ENCODE measurements at places on chromosomes 7 and 10. TPM values are rescaled to one million over a fixed set of nuclear protein-coding genes. Genes with fewer than 3 reads are reported as not detected.

EGR2 gene
- 29.1 TPM for total RNA-seq

PDZD7 gene
- total RNA-seq: 2.2 TPM

ACTL6B gene
- not detected for total RNA-seq

ECHDC3 gene
- total RNA-seq: 60.6 TPM

SFTPD gene
- total RNA-seq: not detected

GRCh38 chr7:132368246-132368900, 207.9 kb downstream of the PLXNA4 start:
- DNase-seq: no peak

DNA sequence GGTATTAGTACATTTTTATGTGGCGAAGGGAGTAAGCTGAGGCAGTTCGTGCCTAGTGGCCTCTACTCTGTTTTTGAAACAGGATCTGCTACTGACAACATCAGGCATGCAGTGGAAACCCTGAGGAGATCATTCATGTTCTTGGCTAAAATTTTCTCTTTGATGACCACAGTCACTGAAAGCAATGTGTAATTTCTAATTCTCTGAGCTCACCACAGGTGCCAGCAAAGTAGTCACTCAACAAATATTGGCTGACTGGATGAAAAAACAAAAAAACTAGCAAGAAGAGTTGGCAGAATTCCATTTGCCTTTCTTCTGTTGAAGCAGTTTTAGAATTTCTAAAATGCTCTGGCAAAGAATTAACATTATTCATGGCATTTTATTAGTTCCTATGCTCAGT, 176.5 kb upstream of the KCTD7 start:
- DNase-seq: no peak

DNA sequence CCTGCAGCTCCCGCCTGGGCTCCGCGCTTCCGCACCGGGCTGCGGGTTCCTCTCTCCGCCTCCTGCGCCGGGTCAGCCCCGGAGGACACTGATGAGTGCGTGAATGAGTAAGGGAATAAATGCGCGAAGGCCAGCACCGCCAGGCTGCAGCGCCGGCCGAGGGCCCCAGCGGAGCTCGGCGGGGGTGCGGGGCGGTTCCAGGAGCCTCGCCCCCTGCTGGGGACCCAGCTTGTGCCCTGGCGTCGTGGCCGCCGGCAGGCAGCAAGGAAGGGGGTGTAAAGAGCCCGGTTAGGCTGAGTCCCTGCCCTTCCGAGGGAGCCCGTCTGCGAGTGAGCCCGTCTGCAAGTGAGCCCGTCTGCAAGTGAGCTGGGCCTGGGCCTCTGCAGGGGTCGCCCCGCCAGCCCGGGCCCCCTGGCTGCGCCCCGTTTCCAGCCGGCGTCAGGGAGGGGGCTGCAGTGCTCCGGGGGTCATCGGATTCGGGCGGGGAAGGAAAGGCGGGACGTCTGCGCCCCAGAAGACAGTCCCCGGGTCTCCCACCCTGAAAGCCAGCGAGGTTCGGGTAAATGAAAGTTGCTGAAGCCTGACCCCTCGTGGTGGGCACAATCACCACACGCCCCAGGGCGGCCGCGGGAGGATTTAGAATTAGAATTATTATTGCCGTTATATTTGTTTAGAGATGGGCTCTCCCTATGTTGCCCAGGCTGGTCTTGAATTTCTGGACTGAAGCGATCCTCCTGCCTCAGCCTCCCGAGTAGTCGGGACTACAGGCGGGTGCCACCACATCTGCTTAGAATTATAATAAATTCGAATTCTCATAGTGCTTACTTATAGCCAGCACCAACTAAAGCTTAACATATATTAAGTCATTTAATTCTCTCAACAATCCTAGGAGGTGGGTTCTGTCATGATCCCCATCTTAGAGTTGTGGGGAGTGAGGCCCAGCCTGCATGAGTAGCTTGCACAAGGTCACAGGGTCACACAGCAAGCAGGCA, 8.6 kb upstream of the CRYGN start:
- peak; percentile 78 for DNase-seq

DNA sequence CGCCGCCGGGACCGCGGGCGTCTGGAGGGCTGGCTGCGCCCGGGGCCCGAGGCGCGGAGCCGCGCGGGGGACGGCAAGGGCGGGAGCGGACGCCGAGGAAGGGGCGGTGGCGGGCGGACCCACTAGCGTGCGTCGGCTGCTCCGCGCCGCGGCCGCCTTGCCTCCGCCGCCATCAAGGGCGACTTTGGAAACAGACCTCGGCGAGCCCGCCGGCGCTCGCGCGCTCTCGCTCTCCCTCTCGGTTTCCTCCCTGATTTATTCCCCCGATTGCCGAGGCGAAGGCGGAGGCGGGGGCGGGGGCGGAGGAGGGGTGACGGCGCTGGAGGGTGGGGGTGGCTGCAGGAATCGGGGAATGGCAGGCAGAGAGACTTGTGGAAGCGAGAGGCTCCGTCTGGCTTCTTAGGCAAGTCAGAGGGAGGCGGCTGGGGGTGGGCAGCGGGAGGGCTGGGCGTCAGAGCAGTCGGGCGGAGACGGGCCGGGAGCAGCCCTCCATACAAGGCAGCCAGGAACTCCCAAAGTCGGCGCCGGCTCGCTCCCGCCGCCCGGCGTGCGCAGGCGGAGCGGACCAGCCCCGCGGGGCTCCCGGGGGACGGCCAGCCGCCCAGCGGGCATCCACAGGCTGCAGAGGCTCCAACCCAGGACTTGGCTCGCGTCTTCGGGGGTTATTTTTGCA, at the start of gene CACNA2D1:
Gene CACNA2D1, minus strand, starts transcription at position 231 of the 673 bp plus-strand sequence.
- peak; percentile 56 for DNase-seq

DNA sequence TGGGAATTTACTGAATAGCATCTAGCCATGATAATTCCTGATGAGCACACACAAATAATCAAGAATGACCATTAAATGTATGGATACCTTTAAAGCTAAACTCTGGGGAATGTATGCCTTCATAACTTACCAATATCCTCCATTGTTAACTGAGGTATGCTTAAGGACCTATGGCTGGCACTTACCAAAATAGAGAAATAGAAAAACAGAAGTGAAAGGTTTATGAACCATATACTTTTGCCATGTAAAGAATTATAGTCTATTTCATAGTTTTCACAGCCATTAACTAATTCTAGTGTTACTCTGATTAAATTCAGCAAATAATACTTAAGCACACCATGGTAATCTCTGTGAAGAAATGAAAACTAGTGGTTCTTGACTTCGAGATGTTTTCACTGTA, 1360.6 kb upstream of the LRRTM3 start:
- no peak for DNase-seq

GRCh38 chr7:128032605-128033235, 1.5 kb upstream of the LRRC4 start:
- no peak for DNase-seq

DNA sequence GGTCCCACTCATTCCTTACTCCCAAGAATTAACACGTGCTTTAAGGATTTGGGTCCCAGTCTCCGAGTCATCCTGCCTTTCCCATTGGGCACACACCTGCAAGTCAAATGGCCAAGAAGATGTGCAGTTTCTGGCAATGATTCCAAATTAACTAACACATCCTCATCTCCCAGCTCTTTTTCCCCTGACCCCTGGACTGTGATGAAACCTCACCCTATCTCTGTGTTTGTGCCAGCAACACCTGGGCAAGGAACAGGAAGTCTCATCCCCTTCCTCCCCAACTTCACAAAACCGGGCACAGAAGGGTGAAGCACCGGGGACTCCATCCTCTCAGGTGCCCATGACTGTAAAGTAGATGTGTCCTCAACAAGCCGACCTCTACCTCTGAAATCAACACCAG, 54.8 kb downstream of the PLXNA4 start:
- no peak for DNase-seq

DNA sequence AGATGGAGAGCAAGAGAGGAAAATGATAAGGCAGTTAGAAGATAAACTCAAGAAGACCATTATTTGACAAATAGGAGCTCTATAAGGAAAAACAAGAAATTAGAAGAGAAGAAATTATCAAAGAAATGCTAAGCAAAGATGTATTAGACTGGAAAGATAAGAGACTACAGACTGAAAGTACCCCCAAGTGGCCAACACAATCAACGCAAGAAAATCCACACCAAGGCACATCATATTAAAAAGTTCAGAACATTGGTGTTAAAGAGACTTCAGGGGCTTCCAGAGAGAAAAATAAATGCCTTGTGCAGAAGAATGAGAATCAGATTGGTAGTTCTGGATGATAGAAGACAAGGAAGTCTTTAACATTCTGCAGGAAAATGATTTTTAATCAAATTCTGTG, 46.0 kb downstream of the SH2D4B start:
- no peak for DNase-seq

GRCh38 chr7:38282081-38282480, 8.6 kb upstream of the TARP start:
- DNase-seq: no peak

- no peak for DNase-seq
Measured at GRCh38 chr7:22995011-22995410, 18.9 kb downstream of the HYCC1 start.

DNA sequence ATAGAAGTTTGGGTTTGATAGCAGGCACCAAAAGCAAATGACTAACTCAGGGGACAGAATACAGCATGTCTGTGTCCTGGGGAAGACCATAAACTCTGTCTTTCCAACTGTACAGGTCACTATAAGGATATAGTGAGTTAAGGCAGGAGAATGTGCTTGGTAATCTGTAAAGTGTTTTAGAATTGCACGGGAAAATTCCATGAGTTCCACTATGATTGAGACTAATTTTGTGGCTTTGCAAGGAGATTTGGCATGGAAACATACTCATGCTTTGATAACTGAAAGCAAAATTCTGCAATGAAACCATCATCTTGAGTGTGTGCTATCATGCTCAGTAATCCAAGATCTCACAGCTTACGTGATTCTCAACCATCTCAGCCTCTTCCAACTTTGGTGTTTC, 152.6 kb downstream of the PKD1L1 start:
- DNase-seq: no peak

GRCh38 chr7:70720191-70720873, 411.6 kb upstream of the GALNT17 start:
- DNase-seq: no peak

GRCh38 chr10:12165036-12165435, 30.7 kb downstream of the NUDT5 start:
- no peak for DNase-seq

- no peak for DNase-seq
Measured at GRCh38 chr10:24214762-24215161, 5.8 kb downstream of the KIAA1217 start.

DNA sequence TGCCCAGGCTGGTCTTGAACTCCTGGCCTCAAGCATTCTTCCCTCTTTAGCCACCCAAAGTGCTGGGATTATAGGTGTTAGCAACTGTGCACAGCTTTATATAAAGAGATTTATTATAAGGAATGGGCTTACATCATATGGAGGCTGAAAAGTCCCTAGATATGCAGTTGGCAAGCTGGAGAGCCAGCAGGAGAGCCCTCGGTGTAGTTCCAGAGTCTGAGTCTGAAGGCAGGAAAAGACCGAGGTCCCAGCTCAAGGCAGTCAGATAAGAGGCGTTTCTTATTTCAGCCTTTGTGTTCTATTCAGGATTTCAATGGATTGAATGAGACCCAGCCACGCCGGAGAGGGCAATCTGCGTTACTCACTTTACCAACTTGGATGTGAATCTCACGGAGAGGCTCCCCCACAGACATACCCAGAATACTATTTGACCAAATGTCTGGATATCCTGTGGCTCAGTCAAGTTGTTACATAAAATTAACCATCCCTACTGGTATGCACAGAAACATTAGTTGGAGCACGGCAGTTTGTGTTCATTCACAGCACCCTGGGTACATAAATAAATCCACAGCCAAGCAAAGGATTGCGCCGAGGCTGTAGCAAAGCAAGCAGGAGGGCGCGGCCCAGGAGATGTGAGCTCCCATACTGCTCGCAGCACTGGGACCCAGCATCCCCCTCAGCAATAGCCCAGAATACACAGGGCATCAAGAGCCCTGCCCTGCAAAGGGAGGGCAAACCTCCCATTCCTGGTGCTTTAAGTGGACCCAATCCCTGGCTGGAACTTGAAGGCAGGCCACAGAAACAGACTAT, 158.4 kb upstream of the ZNF32 start:
- DNase-seq: no peak

DNA sequence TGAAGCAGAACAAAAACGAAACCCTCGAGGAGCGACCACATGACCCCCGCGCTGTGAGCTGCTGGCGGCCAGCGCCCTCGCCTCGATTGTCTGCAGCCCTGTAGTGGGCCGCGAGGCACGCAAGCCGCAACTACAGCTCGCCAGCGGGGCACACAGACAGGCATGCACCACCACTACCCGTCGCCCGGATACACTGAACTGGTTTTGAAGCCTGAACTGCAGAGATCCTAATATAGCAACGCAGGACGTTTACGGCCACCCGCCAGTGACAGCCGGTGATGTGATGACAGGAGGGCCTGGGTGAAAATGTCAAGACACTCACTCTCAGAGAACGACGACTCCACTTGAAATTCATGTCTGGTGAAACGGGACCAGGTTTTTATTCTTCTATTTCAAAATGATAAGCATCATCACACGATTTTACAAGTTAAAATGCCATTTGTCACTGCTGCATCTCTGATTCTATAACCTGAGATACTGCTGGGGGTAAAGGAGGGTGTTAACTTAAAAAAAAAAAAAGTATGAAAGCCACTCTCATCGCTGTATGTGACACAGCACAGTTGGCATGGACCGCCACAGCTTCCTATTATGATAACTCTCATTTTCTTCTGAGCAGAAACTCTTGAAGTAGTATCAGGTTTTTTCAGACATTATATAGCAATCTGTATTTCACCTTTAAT, 120.3 kb upstream of the DIP2C start:
- DNase-seq: no peak

DNA sequence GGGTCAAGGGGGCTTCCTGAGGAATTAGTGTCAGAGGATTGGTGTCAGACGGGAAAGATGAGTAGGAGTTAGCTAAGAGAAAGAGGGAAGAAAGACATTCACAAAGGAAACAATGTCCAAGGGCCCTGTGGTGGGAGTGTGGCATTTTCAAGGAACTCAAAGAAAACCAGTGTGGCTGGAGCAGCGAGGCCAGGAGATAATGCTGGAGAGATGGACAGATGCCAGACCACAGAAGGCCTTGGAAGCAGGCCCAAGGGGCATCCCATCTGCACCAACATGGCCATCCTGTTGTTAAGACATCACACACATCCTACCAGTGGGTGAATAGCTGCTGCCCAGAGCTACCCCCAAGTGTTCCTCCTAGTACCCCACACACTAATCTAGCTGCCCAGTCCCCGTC, 36.1 kb upstream of the CUL1 start:
- DNase-seq: no peak

- no peak for DNase-seq
Measured at GRCh38 chr10:11522821-11523245, 88.6 kb downstream of the USP6NL start.

DNA sequence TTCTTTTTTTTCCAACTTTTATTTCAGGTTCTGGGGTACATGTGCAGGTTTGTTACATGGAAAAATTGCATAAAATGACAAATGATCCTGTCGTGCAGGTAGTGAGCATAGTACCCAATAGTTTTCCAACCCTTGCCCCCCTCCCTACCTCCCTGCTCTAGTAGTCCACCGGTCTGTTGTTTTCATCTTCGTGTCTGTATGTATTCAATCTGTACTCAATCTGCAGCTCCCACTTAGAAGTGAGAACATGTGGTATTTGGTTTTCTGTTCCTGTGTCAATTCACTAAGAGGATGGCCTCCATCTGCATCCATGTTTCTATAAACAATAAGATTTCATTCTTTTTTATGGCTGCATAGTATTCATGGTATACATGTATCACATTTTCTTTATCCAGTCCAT, 151.3 kb downstream of the C1GALT1 start:
- no peak for DNase-seq

- no peak for DNase-seq
Measured at GRCh38 chr7:158563051-158563450, 24.6 kb downstream of the PTPRN2 start.
